ENCODE measurements at places on chromosomes 16 and 17. TPM values are rescaled to one million over a fixed set of nuclear protein-coding genes. Genes with fewer than 3 reads are reported as not detected.

- H3K27ac ChIP-seq = no peak overlapping the region
- no peak overlapping the region for H3K4me3 ChIP-seq
- H3K4me1 ChIP-seq = peaks cover 20% of the 10 kb centered on the region
- peak; percentile 62 for DNase-seq
- peaks cover 17% of the 10 kb centered on the region for H3K27me3 ChIP-seq
Observed at GRCh38 chr17:77279448-77280303, 138.9 kb downstream of the SEC14L1 start.

DNA sequence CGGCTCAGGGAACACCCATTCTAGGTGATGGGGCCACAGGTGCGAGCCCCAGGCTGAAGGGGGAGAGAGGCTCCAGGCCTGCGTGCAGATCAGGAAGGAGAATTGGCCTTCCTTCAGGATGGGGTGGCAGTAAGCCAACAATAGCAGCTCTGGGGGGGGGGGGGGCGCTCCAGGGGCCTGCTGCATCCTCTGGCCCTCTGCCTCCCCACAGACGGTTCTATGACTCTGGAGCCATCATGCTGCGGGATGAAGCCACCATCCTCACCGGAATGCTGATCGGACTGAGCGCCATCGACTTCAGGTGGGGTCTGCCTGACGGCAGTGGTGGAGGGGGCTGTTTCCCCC, 6.1 kb downstream of the RUNDC3A start:
- peaks cover 38% of the 10 kb centered on the region for H3K27me3 ChIP-seq
- H3K4me1 ChIP-seq = no peaks in the 10 kb centered on the region
- no peak for DNase-seq
- no peak overlapping the region for H3K27ac ChIP-seq
- H3K4me3 ChIP-seq = peak overlapping the region; percentile 38

SMTNL2 gene
- 176 TPM for total RNA-seq

DNA sequence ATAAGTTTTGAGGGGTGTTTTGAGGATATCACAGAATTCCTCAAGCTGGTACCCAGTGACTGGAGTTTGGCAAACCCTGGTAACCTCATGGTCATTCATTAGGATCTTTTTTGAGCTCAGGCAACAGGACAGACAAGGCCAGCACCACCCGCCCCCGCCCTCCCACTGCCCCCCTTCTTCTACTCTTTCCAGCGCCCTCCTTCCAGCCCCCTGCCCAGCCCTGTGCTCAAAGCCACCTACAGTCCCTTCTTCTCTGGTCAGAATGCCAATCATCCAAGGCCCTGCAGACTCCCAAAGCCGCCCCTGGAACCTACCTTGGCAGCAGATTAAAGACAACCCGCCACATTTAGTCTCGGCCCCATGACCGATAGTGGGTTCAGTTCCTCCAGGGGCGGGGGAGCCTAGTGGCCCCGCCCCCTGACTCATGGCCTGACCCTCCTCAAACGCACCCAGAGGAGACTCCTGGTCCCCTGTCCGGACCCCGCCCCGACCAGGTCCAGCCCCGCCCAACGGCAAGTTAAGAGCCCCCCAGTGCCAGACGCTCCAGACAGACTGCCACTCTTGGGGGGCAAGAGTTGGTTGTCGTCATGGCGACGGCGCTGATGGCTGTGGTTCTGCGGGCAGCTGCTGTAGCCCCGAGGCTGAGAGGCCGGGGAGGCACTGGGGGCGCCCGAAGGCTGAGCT, at the start of gene NAGS:
NAGS (plus strand) TSS at position 546 of the 684 bp plus-strand sequence; CDS start at position 588, 42 bp downstream.
- no peak for DNase-seq
- H3K4me1 ChIP-seq = peaks cover 4% of the 10 kb centered on the region
- H3K36me3 ChIP-seq = no peaks in the 10 kb centered on the region
- H3K27me3 ChIP-seq = peaks cover 39% of the 10 kb centered on the region

DNA sequence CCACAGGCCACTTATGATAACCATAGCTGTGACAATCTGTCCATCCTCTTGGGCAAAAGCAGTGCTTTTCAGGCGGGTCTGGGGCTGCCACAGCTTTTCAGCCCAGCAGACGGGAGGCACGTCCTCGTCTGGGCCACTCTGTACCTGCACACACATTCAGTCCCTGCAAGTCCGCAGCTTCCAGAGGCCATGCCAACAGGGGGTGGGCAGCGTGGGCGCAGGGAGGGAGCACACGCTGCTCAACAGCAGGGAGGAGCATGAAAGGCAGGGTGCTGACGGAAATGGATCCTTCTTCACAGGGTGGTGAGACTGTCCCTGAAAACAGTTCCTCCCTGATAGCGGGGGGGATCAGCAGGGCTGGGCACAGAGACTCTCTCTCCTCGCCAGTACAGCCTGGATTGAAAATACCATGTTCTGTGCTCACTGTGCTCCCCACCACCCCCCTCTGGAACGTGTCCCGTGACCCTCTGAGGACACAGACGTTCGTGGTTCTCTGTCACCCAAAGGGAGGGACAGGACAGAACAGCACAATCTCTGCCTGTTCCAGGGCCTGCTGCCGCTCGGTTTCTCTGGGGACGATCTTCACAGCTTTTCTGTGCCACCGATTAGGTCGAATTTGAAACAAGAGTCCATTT, 41.7 kb downstream of the PEMT start:
- DNase-seq = no peak
- no peaks in the 10 kb centered on the region for H3K27me3 ChIP-seq
- H3K4me1 ChIP-seq = peaks cover 73% of the 10 kb centered on the region
- no peak overlapping the region for H3K4me3 ChIP-seq
- no peaks in the 10 kb centered on the region for H3K36me3 ChIP-seq

DNA sequence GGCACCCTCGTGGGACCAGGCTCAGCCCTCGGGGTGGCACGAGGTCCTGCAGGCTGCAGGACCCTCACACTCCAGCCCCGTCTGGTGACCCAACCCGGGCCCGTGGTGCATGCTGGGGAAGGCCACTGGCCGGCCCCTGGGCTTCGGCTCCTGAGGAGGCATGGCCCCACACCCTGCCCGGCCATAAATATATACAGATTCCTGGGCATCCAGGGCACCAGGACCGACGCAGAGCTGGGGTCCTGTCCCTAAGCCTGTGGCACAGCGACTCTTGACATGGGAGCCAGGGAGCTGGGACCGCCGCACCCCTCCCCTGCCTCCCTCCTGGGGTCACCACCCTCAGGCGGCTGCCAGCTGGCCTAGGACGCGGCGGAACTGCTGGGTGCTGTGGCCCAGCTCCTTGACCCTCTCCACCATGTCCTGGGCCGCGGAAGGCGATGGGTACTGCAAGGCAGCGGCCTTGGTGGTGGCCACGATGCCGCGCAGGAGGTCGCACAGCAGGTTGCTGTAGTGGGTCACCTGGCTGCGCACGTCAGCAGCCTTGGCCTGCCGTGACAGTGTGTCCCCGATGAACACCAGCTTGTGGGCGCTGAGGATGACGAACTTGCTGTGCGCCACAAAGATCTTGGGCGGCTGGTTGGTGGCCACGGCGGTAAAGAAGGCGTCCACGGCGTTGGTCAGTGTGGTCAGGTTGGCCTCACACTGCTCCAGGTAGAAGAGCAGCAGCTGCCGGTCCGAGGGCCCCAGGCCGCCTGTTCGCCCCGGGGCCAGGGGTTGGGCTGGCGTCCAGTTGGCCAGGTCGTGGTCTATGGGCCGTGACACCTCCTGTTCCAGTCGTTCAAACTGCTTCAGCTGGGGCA, 10.6 kb downstream of the CTRB1 start:
- no peaks in the 10 kb centered on the region for H3K4me1 ChIP-seq
- no peak overlapping the region for H3K27ac ChIP-seq
- H3K27me3 ChIP-seq = no peaks in the 10 kb centered on the region
- peaks cover 14% of the 10 kb centered on the region for H3K36me3 ChIP-seq

DNA sequence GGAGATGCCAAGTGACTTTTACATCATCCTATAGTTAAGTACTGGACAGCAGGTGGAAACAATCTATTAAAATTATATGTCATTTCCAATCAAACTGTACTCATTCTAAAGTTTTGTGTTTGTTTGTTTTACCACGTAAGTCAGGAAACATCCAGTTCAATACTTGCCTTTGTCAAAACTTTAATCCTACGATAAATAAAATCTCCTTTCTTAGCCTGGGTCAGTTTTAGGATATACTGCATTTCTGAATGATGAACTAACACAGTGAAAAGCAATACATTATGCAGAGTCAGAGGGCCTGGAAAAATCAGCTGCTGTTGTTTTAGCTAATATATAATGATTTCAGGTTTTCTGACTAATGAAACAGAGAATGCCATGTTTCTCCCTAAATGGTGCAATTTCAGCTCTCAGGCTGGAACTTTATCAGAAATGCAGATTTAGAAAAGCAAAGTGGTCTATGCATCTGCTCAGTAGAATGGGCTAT, 756.4 kb downstream of the CDH11 start:
- H3K4me1 ChIP-seq = no peaks in the 10 kb centered on the region
- DNase-seq = no peak
- no peak overlapping the region for H3K27ac ChIP-seq
- H3K27me3 ChIP-seq = no peaks in the 10 kb centered on the region
- H3K36me3 ChIP-seq = no peaks in the 10 kb centered on the region
- no peak overlapping the region for H3K4me3 ChIP-seq

GRCh38 chr16:69726313-69727060, at the start of gene NQO1:
Gene NQO1 (minus strand): TSS chr16:69726560. CDS start chr16:69726439, 121 bp downstream.
- peaks cover 8% of the 10 kb centered on the region for H3K4me1 ChIP-seq
- H3K27me3 ChIP-seq = no peaks in the 10 kb centered on the region
- H3K27ac ChIP-seq = peak within 1 kb of the TSS; percentile 71

DNA sequence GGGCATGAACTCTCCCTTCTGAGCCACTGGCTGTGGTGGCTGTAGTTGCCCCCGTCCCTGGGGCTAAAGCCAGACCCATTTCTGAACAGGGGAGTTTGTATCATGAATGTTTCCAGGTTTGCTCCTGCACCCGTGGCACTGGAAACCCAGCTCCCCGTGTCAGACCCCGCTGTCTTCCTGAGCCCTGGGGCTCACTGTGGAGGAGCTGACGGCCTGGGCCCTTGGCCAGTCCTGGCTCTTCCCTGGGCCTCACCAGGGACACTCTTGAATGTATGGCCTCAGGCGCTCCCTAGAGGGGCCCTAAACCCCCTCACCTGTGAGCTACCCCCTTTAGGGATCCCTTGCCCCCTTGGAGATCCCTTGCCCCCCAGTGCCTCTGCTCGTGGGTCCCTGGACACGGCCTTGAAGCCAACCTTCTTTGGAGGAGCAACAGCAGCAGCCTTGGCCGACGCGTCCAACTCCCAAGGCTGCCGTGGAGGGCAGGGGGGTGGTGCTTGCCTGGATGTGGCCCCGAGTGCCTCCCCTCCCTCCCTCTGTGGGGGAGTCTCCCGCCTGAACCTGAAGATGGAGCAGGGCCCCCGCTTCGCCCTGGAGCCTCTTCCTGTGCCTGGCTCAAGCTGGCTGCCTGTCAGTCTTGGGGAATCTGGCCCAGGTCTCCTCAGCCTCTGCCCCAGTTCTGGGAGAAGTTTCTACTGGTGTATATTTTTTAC, 15.9 kb downstream of the CASKIN2 start:
- H3K27ac ChIP-seq = peak overlapping the region; percentile 60
- peaks cover 20% of the 10 kb centered on the region for H3K36me3 ChIP-seq
- no peak overlapping the region for H3K4me3 ChIP-seq

DNA sequence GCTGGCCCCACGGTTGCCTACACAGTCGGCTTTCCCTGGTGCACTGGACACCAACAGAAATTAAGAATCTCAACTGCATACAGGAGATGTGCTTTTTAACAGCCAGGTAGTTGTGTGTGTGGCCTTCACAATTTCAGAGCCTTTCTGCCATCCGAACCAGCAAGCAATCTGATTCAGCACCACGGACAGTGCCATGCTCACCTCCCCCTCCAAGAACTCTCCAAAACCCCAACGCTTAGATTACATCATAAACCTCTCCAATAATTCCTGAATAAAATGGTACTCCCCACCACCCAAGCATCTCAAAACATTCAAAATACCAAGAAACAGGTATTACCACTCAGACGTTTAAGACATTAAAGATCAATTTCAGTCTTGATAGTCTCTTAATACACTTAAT, 31.8 kb downstream of the USP7 start:
- no peaks in the 10 kb centered on the region for H3K27me3 ChIP-seq
- H3K4me3 ChIP-seq = no peak overlapping the region
- peaks cover 3% of the 10 kb centered on the region for H3K36me3 ChIP-seq
- H3K4me1 ChIP-seq = no peaks in the 10 kb centered on the region
- DNase-seq = peak; percentile 81

DNA sequence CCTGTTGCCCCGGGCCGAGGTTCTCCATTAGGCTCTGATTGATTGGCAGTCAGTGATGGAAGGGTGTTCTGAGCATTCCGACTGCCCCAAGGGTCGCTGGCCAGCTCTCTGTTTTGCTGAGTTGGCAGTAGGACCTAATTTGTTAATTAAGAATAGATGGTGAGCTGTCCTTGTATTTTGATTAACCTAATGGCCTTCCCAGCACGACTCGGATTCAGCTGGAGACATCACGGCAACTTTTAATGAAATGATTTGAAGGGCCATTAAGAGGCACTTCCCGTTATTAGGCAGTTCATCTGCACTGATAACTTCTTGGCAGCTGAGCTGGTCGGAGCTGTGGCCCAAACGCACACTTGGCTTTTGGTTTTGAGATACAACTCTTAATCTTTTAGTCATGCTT, 74.2 kb downstream of the HAPSTR1 start:
- no peak for DNase-seq
- no peaks in the 10 kb centered on the region for H3K4me1 ChIP-seq
- no peaks in the 10 kb centered on the region for H3K36me3 ChIP-seq
- no peaks in the 10 kb centered on the region for H3K27me3 ChIP-seq
- no peak overlapping the region for H3K4me3 ChIP-seq

DRC3 gene
- 0.18 TPM for total RNA-seq

DNA sequence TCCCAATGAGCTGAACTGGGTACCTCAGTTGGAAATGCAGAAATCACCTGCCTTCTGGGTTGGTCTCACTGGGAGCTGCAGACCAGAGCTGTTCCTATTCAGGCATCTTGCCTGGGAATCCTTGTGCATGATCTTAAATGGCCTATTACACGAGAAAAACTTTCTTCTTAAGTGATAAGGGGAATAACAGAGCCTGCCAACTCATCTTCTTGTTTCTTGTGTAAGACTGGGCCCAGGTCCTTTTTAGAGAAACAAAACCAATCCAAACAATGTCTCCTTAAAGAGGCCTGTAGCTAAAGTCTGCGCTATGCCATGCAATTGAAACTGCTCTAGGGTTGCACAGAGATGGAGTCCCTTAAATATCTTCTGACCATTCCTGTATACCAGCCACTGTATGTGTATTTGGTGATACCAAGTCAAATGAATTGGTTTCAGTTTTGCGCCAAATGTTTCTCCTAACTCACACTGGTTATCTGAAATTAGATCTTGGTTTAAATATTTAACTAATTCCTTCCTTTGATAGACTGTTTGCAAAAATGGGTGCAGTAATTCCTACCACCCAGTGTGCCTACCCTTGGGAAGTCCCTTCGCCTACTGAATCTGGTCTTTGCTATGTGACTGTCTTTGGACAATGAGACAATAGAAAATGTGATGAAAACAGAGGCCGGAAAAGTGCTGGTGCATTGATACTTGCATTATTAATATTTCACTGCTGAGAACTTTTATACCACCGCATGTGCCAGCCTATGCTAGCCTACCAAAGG, 6.5 kb upstream of the CCL23 start:
- H3K27me3 ChIP-seq = no peaks in the 10 kb centered on the region
- no peak overlapping the region for H3K4me3 ChIP-seq
- DNase-seq = no peak

DNA sequence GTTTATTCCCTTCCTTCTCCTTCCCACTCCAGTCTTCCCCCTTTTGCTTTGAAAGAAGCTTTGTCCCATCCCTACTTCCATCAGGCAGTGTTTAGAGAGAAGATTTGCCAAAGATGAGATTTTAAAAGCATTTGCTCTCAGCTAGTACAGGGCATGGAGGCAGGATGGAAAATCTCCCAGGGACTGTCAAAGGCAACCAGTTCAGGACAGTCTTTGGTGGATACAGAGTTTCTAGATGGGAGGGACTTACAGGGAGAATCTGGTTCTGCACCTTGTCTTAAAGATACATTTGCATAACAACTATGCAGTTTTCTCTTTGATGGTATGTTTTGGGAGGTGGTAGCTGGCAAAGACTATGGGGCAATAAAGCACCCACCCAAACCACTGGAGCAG, 26.2 kb downstream of the CHD9 start:
- H3K27ac ChIP-seq = no peak overlapping the region
- H3K27me3 ChIP-seq = no peaks in the 10 kb centered on the region
- H3K4me3 ChIP-seq = no peak overlapping the region
- no peak for DNase-seq
- peaks cover 3% of the 10 kb centered on the region for H3K4me1 ChIP-seq

QRICH2 gene
- total RNA-seq = 6.4 TPM
